ENCODE measurements at places on chromosomes 5 and 9.

GRCh38 chr5:97628807-97629206, 445.8 kb upstream of the RIOK2 start:
- DNase-seq, result no peak

DNA sequence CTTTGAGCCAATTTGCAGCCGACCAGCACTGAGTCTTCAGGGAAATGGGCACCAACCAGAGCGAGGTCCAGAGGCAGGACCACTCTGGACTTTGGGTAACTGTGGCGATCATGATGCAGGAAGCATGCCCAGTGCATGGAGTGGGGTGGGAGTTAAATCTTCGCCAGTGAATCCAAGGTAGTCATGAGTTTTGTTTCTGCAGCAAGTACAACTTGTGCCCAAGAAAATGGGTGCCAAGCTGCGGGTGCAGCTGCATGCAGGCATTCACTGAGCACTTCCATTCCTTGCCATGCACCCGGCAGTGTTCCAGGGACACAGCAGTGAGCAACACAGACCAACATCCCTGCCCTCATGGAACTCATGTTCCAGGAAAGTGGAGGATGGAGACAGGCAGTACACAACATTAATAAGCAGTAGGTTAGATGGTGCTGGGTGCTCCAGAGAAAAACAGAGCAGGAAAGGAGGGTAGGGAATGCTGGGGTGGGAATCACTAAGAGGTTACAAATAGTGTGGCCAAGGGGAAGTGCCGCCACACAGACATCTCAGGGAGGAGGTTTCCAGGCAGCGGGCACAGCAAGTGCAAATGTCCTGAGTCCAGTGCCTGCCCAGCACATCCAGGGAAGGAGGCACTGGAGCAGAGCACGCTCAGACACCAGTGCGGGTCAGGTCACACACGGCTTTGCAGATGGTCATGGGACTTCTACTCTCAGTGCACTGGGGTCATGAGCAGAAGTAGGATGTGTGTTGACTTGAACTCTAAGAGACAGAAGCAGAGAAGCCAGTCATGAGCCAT, 48.2 kb upstream of the LMX1B start:
- no peak for DNase-seq

DNA sequence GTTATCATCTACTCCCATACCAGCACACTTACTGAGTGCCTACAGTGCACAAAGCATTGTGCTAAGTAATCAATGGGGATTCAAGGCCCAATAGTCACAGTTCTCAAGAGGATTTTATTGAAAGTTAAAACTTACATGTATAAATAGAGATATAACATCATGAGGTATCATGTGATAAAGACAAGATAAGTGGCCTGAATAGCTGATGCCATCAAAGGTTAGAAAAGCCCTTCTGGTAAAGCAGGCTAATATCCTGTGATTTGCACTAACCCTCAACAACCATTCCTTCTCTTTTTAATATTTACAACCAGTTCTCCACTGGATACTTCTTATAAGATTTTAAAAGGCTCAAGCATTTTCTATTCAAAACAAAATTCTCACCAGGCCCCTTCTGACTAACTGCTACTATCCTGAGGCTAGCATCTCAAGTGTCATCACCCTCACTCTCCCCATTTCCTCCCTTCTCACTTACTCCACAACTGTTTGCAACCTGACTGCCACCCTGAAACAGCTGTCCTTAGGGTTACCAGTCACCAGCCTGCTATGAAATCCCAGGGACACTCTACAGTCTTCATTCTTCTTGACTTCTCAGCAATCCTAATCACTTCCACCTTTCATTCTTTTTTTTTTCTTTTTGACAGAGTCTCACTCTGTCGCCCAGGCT, 377.9 kb downstream of the ENC1 start:
- no peak for DNase-seq

- DNase-seq, result no peak
Measured at GRCh38 chr9:10785255-10785654, 172.5 kb upstream of the PTPRD start.

DNA sequence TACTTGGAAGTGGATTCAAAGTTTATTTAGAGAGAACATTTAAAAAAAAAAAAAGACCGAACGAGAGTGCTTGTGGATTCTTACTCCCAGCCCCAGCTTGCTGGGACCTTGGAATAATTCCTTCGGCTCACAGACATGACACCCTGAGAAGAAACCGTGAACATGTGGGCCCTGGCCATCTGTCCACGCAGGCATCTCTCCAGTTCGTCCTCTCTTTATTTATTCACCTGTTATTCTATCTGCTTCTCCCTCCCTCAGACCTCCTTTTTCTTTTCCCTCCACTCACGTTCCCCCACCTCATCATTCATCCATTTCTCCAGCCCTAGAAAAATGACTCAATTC, 93.7 kb upstream of the PHYKPL start:
- no peak for DNase-seq

- no peak for DNase-seq
Measured at GRCh38 chr5:6386271-6386670, 7.9 kb upstream of the MED10 start.

DNA sequence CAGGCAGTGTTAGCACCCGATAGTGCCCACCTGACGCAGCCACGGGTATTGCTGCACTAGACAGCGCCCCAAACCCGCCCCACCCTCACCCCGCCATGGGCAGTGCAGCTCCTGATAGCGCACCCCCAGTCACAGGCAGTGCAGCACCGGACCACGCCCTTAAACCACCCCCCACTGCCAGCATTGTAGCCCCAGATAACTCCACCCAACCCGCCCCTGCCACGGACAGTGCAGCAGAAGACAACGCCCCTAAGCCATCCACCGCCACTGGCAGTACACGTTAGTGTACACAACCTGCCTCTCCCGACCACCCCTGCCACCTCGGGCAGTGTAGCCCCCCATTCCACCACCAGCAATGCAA, 825 bp upstream of the PCAT7 start:
- no peak for DNase-seq

DNA sequence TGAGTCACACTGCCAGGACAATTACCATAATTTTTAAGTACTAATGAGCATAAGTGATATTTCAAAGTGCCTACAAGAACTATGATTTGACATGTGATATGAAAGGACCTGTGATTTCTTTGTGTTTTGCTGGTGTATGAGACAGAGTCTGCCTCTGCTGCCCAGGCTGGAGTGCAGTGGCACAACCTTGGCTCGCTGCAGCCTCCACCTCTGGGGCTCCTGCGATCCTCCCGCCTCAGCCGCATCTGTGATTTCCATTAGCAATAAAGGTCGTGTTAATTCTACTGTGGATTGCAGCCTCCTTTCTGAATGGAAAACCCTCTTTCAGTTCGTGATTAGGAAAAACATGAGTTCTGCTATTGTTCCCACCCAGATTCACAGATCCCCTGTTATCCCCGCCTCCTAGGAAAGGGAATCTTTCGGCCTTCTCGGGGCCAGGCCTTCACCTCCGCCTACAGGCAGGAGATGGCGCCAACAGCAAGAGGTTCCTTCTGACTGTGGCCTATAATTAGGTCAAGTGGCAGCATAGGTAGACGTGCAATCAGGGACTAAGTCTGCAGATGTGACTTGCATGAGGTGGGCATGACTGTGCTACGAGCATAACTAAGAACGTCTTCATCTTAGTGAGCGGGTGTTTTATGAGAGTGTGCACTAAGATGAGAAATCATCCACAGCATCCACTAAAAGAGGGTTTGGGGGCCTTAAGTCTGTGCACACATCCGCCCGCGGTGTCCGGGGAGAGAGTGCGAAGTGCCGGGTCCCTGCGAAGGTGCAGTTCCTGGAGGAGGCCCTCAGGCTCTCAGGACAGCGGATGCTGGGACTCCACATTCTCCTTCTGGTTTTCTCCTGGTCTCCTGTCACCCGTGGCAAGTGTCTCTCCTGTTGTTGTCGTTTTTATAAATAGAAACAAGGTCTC, 23.1 kb downstream of the TRIM7 start:
- no peak for DNase-seq
